T follicular helper cell (primary cell): ENCODE measurements at places on chromosomes 16 and 17.

DNA sequence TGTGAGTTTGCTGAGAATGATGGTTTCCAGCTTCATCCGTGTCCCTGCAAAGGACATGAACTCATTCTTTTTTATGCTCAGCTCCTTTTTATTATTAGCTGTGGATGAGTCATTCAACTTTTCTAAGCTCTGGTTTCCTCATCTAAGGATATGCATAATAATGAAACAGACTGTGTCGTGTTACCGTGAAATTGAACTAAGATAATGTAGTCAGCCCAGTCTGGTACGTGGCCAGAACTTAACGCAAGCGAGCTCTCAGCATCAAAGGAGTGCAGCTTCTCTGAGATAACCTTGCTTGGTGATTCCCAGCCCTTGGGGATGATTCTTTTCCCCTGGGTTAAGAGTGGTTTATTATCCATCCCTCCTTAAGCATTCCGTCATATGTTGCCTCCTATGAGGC is 454.3 kb upstream of the EEF2KMT start:
- no peak for DNase-seq

GRCh38 chr16:71645450-71645849 is 19.5 kb downstream of the MARVELD3 start:
- DNase-seq = no peak

DNA sequence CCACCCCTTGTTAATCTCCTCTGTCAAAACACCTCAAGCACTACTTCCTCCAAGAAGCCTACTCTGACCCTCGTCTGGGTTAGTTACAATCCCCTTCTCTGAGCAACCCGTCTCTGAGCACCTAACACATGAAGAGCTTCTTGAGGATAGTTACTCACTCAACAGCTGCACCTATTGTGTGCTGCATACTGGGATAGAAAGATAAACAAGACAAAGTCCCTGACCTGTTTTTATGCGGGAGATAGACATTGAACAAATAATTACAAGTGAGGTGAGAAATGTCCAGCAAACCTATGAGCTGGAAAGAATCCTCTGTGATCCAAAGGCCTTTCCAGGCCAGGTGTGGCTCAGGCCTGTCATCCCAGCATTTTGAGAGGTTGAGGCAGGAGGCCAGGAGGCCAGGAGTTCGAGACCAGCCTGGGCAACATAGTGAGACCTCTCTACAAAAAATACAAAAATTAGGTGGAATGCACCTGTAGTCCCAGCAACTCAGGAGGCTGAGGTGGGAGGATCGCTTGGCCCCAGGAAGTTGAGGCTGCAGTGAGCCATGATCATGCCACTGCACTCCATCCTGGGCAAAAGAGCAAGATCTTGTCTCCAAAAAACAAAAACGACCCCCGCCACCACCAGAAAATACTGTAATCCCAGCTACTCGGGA is 5.5 kb upstream of the ZNF771 start:
- DNase-seq = no peak

DNA sequence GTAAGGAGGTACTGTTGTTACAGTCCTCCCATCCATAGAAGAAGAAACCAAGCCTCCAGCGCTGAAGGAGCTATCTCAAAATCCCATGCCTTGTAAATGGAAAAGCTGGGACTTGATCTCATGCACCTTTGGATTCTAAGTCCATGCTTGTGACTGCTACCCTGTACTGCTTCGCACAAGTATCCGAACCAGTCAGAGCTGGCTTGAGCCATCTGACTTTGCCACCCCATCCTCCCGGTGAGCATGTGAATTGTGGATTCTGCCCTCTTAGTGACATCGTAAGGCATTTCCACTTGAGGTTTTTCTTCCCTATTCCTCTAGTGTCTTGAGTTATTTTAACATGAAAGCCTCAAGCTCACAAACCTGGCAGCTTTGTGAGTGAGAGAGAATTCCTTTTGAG is 15.3 kb downstream of the MYOCD start:
- DNase-seq = no peak

DNA sequence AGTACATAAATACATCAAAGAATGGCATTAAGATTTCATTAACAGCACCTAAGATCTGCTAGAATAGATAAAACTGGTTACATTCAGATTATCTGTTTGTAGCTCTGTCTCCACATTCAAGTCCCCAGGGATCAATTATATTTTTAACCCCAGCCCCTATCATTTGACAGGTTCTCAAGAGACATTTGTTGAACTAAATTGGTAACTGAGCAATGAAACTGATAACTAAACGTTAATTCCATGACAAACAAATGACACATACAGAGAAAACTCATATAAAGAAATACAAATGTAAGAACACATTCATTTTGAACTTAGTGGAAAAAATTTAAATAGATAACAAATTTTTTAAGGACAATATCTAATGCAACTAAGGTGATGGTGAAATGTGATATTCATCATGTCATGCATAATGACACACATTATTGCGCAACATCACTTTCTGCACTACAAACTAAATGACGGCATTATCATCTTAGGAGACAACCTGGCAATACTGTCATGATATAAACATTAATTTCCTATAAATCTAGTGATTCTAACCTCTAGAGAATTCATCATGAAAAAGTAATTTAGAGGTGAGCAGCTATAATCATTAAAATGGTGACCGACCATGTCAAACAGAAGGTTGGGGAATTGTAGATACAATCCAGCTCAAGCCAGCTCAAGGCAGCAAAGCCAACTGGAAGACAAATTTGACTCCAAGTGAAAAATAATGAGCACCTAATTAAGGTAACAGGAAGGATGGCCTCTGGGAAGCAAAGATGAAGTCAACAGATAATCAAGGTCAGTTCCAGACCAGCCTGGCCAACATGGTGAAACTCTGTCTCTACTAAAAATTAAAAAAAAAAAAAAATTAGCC is 9.5 kb downstream of the ARHGAP17 start:
- no peak for DNase-seq

GRCh38 chr17:44066204-44066930 is at the start of gene LSM12:
Gene LSM12, minus strand, starts transcription at chr17:44066671. Its CDS starts 84 bp downstream, at chr17:44066587.
- DNase-seq = peak; percentile 80

DNA sequence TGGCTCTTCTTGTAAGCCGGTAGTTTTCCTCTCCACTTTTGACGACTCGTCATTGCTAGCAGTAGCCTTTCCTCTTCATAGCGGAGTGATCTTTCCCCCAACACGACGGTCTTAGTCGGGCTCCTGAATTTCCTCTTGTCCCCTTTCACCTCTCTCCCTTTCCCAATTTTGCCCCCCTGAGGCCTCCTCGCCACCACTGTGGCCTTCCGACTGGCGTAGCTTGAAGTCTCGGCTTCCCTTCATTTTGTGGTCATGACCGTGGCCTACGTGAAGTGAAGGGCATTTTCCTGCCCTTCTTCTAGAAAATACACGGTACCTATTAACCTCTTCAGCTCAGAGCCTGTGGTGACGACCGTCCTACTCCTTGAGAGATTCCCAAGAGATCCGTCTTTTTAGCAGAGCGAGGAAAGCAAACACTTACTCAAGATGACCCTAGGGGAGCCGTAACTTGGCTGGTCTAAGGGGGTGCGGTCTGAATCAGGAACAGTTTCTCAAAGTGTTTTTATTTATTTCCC is 787 bp downstream of the PRKAR1A start:
- DNase-seq = no peak

DNA sequence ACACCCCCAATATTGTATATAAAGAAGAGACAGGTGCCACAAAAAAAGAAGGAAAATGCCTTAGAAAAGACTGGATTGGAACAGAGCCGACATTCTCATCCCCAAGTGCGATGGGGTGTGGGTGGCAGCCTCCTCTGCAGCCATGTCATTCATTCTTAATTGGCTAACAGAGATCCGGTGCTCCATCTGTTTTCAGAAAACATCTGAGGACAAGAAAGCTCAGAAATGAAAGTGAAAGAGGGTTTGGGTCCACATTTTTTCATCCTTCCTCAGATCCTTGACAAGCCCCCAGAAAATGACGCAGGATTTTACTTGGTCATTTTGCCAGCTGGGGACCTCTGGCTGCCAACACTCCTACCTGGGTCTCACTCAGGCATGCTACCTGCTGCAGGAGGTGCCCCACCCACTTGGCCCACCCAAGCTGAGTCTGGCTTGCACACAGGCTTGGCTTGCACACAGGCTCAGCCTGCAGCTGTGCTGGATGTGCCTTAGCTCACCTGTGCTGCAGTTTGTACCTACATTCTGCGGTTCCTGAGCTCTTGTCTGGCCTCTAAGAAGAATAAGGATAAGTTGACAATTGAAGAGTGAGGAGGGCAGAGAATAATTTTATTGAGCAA is 21.9 kb downstream of the KIF2B start:
- DNase-seq = no peak

DNA sequence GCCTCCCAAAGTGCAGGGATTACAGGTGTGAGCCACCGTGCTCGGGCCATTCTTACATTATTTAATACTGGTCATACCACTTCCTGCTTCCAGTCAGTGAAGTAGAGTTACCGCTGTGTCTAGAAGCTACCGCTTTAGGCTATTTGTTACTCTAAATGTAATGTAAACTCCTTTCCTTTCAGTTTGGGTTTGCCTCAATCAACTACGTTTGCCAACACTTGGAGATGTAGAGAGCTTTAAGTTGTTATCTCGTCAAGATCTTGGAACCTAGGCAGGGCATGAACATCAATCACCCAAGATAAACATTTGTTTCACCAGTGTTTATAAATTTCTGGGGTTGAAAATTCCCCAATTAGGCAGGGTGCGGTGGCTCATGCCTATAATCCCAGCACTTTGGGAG is 275.9 kb downstream of the STX8 start:
- no peak for DNase-seq
